H9 (cell line): ENCODE measurements at places on chromosomes 7 and 10.

DNA sequence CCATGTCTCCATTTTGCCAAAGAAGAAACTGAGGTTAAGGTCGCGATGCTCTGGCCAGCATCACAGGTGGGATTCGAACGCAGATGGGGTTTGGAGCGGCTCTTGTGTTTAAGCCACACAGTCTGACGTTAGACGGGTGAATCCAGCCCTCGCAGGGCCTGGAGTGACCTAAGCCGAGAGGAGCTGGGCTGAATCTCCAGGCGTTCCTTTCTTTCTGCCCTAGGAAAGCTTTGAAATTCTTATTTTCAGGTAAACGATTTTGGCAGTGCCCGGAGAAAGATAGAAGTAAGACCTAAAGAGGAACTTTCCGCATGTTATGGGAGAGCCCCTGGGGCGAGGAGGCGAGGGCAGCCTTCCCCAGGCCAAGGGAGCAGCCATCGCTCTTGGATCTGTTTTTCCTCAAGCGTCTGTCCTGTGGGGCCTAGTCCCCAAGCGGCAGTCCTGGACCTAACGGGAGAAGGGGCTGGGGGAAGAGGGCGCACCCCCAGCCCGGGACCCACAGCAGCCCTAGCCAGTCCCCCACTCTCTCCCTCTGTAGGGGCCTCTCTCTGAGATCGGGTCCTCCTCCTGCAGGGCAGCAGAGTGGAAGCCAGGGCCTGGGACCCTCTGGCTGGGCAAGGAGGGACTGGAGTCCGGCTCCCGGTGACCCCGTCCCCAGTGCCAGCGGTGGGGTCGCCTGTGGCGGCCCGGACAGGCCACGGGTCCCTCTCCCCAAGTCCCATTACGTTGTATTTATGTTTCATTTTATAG, 8.9 kb upstream of the LBX1 start:
- no peak for DNase-seq

GRCh38 chr7:140903741-140904480, 20.8 kb downstream of the BRAF start:
- no peak for DNase-seq

DNA sequence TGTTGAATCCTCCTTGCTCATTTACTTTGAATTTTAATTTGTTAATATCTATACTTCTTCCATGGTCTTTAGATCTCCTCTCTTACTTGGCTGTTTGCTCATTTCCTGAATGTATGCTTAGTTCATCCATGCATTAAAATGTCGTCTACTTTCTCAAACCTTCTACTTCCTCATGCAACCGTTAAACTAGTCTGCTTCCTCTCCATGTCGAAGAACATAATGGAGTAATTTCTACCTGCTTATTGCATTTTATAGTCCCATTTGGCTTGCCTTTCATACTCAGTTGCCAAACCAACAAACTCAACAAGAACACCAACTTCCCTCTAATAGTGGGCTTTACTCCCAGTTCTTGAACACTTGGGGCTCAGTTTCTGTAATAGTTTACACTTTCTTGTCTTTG, 43.8 kb upstream of the SEMA3D start:
- no peak for DNase-seq

GRCh38 chr7:80654887-80655340, 16.5 kb downstream of the CD36 start:
- DNase-seq: no peak

GRCh38 chr7:90552521-90552920, 43.6 kb upstream of the CDK14 start:
- DNase-seq: no peak

GRCh38 chr7:114269714-114270113, 144.9 kb upstream of the FOXP2 start:
- no peak for DNase-seq

GRCh38 chr7:15932318-15932717, 245.8 kb upstream of the MEOX2 start:
- DNase-seq: no peak
